ENCODE measurements at places on chromosomes 2 and 18. TPM values are rescaled to one million over a fixed set of nuclear protein-coding genes. Genes with fewer than 3 reads are reported as not detected.

Gene CDCA7
- 64.4 TPM for polyA plus RNA-seq

Gene SRD5A2
- 0.02 TPM for polyA plus RNA-seq

- no peak for DNase-seq
Measured at GRCh38 chr18:75875559-75875958, 448.1 kb upstream of the SMIM21 start.

GRCh38 chr2:238895891-238896600, 48.2 kb downstream of the TWIST2 start:
- no peak for DNase-seq

DNA sequence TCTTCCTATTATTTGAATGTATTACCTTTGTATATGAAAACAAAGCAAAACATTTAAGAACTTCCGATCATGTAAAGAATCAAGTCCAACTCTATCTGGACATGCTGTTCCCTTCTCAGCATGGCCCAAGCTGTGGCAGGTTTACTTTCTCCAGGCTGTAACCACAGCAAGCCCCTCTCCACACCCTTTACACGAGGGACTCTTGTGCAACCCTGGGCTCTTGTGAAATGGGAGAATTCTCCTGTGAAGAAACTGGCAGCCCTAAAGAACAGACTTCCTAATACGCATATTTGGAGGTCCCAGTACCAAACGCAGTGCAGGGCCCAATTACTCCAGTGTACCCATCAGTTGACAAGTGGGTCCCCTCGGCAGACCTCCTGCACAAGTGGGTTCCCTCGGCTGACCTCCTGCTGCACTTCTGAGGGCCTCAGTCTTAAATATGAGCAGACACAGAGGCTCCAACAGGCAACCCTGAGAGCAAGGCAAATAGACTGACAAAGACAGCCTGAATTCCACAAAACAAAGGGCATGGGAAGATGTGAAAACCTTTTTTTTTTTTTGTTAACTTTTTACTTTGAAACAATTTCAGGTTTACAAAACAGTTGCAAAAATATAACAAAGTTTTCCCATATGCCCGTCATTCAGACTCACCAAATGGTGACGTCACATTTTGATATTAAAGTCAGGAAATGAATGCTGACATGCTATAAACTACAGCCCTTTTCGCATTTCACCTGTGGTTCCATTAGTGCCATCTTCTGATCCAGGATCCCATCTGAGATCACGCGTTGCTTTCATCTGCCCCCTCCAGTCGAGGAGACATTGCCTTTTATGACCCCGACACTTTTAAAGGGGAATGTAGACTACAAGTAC, 78.2 kb downstream of the FBXO15 start:
- DNase-seq, result no peak
